Adrenal gland (tissue), 19 donors: ENCODE measurements at places on chromosomes 2 and 18. TPM values are rescaled to one million over a fixed set of nuclear protein-coding genes. Genes with fewer than 3 reads are reported as not detected.

The FTCDNL1 gene
- polyA plus RNA-seq = 2.6 TPM

The TNS1 gene
- 123 TPM for polyA plus RNA-seq

The POMC gene
- 0.75 TPM for polyA plus RNA-seq

The ALPI gene
- not detected for polyA plus RNA-seq

The IMMT gene
- polyA plus RNA-seq = 41.4 TPM

The PLA2R1 gene
- polyA plus RNA-seq = 7.3 TPM

The CCL20 gene
- polyA plus RNA-seq = 0.80 TPM
